HT1080 (cell line): ENCODE measurements at places on chromosomes 3 and 15. TPM values are rescaled to one million over a fixed set of nuclear protein-coding genes. Genes with fewer than 3 reads are reported as not detected.

Gene SLC30A4
- total RNA-seq = 0.80 and 1.4 TPM in 2 replicates

Gene ROBO2
- total RNA-seq = under 0.01 and 0.17 TPM in 2 replicates

Gene SPRED1
- total RNA-seq = 26.3 and 27.4 TPM in 2 replicates

Gene THAP10
- total RNA-seq = 3.3 and 3.8 TPM in 2 replicates

Gene RBMS3
- 9.9 and 19.6 TPM in 2 replicates for total RNA-seq
